ENCODE measurements at places on chromosomes 6 and 20.

DNA sequence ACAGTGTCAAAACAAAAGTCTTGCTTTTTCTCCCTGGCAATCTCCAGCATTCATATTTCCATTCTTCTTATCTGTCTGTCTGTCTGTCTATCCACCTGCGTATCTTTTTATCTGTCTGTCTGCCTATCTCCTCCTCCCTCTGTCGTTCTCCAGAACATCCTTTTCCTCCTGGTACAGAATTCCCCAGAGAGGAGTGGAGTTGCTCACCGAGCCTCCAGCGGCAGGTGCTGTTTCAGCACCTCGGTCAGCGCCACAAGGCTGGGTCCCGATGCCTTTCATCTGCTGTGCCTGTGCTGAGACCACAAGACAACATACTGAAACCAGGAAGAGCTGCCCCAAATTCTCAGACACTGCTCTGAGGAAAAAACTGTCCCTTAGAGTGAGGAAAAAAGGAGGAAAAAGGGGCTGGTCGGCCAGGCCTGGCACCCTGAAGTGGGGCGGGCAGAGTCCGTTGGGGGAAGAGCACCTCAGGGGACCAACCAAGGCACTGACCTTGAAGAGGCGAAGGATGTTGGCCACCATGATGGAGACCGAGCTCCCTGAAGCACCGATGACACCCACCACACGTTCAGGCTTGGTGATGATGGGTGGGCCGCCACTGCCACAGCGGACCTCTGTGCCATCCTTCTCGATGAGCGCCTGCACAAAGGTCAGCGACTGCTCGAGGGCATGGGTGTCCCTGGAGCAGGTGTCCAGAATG is 13.3 kb downstream of the GRM4 start:
- DNase-seq = no peak

- no peak for DNase-seq
These were observed 99.2 kb downstream of the OR2B2 start for GRCh38 chr6:27812805-27813492.

GRCh38 chr6:25698631-25699030 is 46.6 kb downstream of the SCGN start:
- no peak for DNase-seq

DNA sequence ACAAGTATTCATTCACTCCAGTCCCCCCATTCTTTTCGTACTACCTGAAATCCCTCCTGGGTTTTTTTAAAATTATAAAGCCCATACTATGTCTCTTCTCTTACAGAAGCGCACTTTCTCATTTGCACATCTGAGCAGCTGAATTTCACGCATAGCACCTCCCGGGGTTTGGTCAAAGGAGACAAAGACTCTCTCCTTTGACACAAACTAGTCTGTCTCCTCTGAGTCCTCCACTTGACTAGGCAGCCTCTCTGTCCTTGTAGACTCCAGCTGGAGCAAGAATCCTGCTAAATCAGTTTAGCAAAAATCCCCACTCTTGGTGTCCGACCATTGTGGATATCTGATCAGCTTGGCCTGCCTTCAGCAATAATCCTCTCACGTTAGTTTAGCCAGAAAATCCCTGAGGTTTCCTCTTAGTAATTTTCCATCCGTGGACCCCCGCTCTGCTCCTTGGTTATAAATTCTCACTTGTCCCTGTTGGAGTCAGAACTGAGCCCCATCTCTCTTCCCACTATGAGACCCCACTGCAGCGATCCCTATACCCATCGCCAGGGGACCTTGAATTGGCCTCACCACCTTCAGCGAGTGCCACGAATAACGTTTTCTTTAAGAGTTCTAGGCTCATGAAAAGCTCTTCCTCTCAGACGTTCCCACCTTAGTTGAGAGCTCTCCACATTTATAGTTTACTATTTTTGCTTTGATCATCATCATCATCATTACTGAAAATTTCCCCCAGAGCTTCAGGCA is 29.0 kb downstream of the PDYN start:
- DNase-seq = no peak

GRCh38 chr6:82111114-82111513 is 136.4 kb downstream of the IBTK start:
- DNase-seq = no peak

- no peak for DNase-seq
These were observed 186.7 kb upstream of the VGLL2 start for GRCh38 chr6:117078624-117079023.

DNA sequence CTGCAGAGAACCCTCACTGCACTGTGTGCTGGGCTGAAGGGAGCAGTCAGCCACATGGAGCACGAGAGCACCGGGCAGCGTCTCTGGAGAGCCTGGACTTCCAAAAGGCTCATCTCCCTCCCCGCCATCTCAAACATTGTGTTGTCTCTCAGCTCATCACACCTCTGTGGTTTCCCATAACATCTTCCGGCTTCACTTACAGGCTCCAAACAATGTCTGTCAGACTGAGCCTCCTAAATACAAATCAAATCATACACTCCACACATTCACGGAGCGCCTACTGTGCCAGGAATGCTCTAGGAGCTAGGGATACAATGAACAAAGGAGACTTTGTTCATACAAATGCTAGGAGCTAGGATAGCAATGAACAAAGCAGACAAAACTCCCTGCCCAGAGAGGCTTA is 398.0 kb downstream of the RNGTT start:
- DNase-seq = no peak

GRCh38 chr20:45114465-45115385 is at the start of gene WFDC5:
TSS of gene WFDC5 (minus strand) at chr20:45115174. CDS start at chr20:45115083, 91 bp downstream.
- DNase-seq = no peak

DNA sequence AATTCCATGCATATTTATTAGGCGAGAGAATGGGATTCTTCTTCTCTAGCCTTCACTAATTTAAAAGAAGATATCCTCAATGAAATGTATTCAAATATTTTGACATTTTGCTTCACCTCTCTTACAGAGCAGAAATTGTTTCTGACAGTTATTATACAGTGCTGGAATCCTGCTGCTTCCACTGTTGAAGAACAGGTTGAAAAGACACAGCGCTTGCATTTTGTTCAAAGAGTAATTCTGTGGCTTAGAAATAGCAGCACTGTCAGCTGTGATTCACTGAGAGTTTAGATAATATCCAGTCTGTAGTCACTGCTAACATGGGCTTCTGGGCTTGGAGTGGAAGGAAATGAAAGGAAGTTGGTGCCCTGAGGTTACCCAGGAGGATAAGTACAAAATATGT is 117.1 kb upstream of the FBXL4 start:
- DNase-seq = no peak

DNA sequence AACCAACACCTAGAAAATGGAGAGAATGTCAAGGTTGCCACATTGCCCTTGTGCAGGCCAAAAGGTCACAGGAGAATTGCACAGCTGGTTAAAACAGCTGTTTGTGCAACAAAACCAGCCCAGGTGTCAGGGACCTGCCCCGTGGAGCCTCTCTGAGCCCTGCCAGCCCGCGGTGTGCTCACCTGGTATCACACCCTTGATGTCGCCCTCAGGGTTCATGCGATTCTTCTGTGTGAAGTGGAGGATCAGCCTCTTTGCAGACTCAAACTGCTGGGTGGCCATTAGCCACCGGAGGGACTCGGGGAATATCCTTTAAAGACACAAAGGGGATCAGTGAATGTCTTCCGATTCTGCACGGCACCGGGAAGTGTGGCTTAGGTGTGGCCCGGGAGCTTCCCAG is 39.2 kb downstream of the PSMG4 start:
- no peak for DNase-seq

DNA sequence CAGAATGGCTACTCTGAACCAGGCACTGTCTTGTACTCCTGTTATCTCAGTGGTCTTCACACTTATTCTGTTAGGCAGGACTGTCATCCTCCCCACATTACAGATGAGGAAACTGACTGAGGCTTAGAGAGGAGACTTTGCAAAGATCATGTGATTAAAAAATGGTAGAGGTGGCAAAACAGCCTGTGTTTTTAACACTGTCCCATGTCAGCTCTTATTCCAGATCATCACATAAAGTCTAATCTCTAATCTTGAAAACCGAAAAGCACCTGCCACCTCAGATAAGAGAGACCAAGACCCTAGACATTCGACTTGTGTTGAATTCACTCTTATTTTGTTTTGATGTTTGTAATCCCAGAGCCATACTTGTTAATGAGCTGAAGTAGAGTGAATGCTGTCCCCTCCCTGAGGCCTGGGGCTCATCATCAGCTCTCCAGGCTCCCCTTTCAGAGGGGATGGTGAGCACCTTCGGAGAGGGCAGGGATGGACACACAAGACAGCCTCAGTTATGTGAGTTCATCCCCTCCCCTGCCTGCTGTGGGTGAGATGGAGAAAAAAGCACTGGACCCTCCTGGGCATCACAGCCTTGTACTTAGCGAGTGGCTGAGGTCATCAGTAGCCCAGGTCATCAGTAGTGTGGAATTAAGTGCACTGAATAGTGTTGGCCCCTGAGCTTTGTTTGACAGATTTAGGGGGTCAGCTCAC is 30.6 kb downstream of the MTHFD1L start:
- no peak for DNase-seq

DNA sequence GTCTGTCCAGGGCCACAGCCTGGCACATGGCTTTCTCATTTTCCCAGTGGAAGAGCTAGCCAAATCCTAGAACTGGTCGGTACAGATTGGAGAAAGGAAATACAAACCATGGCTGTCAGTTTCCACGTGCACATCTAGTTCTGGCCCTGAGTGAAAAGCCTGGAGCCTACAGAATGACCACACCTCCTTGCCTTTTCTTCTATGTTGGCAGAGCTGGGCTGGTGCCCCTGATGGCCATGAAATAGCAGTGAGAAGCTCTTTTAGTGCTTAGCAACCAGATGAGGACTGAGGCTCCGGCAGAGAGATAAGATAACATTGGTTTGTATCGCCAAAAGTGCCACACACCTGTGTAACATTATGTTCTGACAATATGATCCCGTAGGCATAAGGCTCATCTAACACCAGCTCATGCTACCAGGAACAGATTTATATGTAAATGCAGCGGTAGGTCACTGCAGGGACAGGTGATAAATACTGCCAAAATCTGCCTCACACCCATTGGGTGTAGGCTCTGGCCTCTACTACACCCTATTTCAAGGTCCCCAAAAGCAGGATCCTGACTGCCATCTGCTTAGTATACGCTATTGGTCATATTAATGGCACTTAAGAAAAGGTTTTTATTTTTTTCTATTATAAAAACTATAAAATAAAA is 39.9 kb upstream of the TBC1D7 start:
- DNase-seq = no peak

DNA sequence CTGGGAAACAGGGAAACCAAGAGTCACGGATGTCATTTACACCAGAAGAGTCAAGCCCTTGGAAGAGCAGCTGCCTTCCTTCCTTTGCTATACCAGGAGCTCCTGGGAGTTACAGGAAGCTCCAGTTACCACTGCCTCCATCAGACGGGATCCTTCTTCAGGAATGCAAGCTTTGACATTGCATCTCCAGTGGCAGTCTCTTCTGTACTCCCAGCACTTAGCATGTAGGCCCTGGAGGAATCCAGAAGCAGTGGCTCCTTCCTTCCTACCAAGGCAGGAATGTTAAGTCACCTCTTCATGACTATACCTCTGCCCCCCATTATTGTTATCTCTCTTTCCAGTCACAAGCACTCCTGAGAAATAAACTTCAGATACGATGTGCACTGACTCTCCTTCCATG is 836.0 kb downstream of the MAFB start:
- no peak for DNase-seq

DNA sequence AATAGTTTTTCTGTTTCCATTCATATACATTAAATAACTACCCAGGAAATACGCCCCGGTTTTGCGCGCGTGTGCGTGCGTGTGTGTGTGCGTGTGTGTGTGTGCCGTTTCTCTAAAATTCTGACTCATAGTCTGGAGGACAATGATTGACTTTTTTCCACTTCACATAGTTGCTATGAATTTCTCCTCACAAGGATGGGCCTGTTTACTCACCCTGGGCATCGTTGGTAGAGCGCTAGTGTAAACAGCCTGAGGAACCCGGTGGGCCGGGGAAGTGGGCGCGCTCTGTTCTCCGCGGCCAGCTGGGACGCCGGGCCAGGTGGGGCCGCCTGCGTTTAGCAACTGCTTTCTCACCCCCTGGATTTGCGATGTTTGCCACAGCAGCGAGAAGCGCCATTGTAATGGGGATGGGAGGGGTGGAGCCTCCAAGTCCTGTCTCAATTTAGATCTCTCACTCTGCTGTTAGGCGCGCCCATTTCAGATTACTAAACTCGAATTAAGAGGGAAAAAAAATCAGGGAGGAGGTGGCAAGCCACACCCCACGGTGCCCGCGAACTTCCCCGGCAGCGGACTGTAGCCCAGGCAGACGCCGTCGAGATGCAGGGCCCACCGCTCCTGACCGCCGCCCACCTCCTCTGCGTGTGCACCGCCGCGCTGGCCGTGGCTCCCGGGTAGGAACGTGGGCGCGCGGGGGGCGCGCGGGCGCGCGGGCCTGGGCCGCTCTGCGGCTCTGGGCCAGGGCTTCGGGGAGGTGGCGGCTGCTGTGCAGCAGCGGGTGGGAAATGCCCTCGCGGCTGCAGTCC is at the start of gene CD109:
Gene CD109, plus strand, starts transcription at position 585 of the 803 bp plus-strand sequence. Its CDS starts 13 bp downstream, at position 598.
- DNase-seq = peak; percentile 48

DNA sequence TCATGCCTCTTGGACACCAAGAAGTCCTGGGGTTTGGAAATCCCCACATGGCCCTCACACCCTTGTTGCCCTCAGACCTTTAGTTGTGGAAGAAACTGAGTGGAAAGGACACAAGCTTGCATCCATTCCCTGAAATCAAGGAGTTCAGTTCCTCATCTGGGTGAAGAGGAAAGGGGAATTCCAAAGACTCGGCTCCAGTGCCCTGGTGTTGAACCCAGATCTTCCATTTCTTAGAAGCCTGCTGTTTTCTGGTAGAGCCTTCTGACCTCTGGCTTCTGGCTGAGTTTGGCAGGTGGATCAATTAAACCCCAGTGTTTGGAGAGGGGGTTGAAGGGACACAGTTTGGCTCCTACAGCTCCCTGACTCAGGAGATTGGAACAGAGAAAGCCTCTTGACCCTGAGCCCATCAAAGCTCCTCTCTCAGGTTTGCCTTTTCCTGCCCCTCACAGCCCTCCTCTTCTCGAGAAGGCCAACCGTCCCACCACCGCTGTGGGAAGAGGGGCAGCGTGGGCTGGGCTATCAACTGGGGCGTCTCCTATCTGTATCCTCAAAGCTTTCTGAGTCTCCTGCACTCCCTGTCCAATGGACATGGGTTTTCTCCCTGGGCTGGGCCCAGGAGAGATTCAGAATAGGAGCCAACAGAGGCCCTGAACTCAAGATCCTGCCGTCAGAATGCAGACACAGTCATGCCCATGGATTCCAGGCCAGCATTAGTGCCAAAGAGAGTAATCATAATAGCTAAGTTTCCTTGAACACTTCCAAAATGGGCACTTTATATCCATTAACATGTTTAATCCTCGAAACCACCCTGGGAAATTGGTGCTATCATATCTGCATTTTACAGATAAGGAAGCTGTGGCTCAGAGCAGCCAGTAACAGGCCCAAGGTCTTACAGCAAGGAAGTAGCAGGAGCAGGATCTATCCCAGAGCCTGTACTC is 146.2 kb downstream of the VEGFA start:
- no peak for DNase-seq

- no peak for DNase-seq
These were observed 153.3 kb upstream of the ARG1 start for GRCh38 chr6:131419702-131420101.

- peak; percentile 28 for DNase-seq
These were observed 11.0 kb downstream of the UQCC2 start for GRCh38 chr6:33700391-33701050.

DNA sequence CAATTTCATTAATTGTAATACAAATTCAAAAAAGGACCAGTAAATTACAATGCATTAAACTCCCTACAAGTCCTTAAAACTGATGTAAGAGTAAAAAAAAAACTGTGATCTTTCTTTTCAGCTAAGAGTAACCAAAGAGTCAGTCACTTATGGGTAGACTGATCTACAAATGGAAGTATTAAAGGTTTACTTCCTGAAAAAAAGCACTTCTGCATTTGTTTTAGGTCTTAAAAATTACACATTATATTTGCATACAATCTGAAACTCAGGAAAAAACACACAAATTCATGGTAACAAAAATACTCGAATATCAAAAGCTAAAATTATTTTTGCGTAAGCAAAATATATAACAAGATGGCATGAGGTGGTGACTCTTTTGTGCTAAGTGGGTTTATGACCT is 23.5 kb downstream of the USP49 start:
- DNase-seq = no peak

All from activated naive CD8-positive, alpha-beta T cell treated with anti-CD3 and anti-CD28 coated beads, Interleukin-2, amount 50 U/mL, for 16 hours (primary cell).